ENCODE measurements at places on chromosomes 4 and X. TPM values are rescaled to one million over a fixed set of nuclear protein-coding genes. Genes with fewer than 3 reads are reported as not detected.

DNA sequence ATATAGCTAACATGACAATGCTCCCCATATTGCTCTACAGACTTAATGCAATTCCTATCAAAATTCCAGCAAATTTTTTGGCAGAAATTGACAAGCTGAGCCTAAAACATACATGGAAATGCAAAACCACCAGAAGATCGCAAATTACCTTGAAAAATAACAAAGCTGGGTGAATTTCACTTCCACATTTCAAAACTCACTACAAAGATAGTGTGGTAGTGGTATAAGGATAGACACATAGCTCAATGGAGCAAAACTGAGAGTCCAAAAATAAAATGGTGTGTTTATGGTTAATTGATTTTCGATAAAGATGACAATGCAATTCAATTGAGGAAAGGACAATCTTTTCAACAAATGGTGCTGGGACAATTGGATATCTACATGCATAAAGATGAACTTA lies 65.8 kb downstream of the SLC9A7 start:
- H3K4me3 ChIP-seq, result no peak overlapping the region
- no peak overlapping the region for H3K27ac ChIP-seq
- H3K4me1 ChIP-seq, result no peaks in the 10 kb centered on the region
- H3K27me3 ChIP-seq, result no peaks in the 10 kb centered on the region
- H3K36me3 ChIP-seq, result no peaks in the 10 kb centered on the region

FRMPD3 gene
- total RNA-seq, result 2.6 TPM

SSX4 gene
- not detected for total RNA-seq

DNA sequence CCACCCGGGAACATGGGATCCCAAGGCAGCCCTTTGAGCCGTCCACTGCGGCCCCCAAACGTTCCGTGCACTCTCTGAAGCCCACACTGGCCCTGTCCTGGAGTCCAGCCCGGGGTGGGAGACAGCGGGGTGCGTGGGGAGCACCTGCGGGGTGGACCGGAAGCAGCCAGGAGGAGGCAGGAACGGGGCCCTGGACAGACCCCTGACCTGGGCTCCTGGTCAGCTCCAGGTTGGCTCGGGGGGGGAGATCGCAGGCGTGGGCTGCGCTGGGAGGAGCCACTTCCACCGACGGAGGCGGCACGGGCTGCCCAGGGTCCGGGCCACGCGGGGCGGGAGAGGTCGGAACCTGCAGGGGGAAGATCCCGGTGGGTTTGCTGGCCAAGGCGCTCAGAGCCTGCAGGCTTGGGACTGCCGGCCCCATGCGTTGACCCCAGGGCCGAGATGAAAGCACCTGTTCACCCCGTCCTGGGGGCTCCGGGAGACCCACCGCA lies 5.7 kb upstream of the PLCXD1 start:
- peaks cover 10% of the 10 kb centered on the region for H3K4me1 ChIP-seq
- no peaks in the 10 kb centered on the region for H3K27me3 ChIP-seq
- no peak overlapping the region for H3K27ac ChIP-seq
- peak overlapping the region; percentile 78 for H3K4me3 ChIP-seq
- no peak for DNase-seq

DNA sequence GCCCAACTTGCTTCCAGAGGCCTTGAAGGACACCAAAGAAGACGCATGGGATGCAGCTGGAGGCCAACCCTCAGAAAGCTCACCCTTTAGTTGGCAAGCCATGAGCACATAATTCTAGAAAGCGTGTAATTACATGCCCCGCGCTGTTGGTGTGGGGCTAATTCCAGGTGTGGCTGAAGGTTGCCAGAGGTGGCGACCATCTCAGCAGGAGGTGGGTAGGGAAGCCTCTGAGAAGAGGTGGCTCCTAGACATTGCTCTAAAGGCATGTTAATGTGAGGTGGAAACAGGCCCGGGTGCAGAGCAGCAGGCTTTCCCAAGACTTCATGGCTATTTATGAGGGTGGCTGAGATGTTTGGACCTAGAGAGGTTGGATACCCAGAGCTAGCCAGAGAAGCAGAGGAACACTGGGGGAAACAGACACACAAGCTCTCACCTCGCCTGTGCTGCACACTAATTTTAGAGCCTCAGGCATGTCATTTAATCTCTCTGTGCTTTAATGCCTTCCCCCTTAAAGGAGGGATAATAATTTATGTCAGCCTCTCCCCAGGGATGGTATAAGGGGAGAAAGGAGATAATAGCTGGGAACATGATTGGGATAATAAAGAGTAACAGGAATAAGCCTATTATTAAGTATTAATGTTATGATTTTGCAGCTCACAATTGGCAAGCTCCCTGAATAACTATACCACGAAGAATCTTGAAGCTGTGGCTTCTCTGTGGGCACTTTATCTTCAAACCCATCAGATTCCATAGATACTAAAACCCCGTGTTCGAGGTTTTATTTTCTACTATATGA lies 60.0 kb upstream of the HELT start:
- DNase-seq, result peak; percentile 39
- no peak overlapping the region for H3K4me3 ChIP-seq

DNA sequence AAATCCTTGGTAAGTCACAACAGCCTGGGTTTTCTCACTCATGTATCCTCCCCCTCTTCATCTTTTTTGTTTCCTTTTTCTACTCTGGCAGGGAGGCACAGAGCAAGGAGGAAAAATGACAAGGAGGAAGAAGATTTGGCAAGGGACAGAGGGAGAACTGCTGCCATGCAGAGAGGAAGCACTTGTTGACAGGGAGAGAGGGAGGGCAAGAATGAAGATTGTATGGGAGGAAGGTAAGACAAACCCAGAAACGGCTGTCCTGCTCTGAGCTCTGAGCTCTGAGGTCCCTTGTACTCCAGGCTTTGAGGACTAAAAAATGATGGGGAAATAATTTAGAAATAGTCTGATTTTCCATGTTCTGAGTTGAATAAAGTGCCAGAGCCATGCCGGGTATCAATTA lies 123.9 kb downstream of the DCHS2 start:
- H3K27me3 ChIP-seq, result peaks cover 17% of the 10 kb centered on the region
- no peaks in the 10 kb centered on the region for H3K36me3 ChIP-seq
- no peak overlapping the region for H3K4me3 ChIP-seq
- no peak overlapping the region for H3K27ac ChIP-seq
- no peaks in the 10 kb centered on the region for H3K4me1 ChIP-seq

- DNase-seq, result no peak
- H3K27ac ChIP-seq, result no peak overlapping the region
- H3K36me3 ChIP-seq, result no peaks in the 10 kb centered on the region
- H3K4me3 ChIP-seq, result no peak overlapping the region
Measured at GRCh38 chr4:46649390-46649789, 259.5 kb upstream of the GABRA2 start.

DNA sequence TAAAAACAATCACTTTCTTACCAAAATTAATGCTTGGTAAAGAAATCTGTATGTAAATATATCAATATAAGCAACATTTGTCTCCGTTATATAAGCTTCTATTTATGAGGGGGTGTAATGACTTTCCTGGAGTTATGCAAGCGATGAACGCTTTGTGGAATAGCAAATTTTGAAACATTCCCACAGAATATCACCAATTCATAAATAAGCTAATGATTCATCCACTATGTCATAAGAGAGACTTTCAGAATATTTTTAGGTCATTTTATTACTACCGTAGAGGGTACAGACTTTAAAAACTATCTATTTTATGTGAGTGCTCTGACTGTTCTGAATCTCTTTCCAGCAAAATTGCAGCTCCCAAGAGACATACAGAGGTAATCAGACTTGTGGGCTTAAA lies 179.5 kb upstream of the FTHL17 start:
- no peaks in the 10 kb centered on the region for H3K4me1 ChIP-seq
- no peaks in the 10 kb centered on the region for H3K27me3 ChIP-seq
- H3K4me3 ChIP-seq, result no peak overlapping the region
- no peak for DNase-seq
- no peak overlapping the region for H3K27ac ChIP-seq
- H3K36me3 ChIP-seq, result no peaks in the 10 kb centered on the region

- DNase-seq, result no peak
- no peaks in the 10 kb centered on the region for H3K27me3 ChIP-seq
- H3K4me3 ChIP-seq, result no peak overlapping the region
Measured at GRCh38 chr4:145623831-145624230, 4.6 kb downstream of the MMAA start.

- no peaks in the 10 kb centered on the region for H3K27me3 ChIP-seq
- peaks cover 11% of the 10 kb centered on the region for H3K4me1 ChIP-seq
- H3K36me3 ChIP-seq, result no peaks in the 10 kb centered on the region
- DNase-seq, result no peak
- H3K27ac ChIP-seq, result peak overlapping the region; percentile 27
- H3K4me3 ChIP-seq, result no peak overlapping the region
Measured at GRCh38 chr4:61277785-61278760, 77.9 kb downstream of the ADGRL3 start.

DNA sequence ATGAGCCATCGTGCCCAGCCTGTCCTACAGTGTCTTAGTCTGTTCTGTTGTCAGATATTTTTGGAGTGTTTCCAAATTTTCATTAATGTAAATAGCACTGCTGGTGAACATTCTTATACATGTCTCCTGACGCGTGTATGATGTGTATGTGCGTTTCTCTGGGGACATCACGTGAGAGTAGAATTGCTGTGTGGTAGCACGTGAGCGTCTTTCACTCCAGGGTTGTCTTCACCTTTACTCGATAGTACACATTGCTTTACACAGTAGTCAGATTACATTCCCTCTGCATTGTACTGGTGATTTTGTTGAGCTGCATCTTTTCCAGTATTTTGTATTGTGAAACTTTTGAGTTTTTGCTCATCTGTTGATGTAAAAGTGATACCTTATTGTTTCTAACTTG lies 60.0 kb downstream of the ARHGAP10 start:
- peaks cover 2% of the 10 kb centered on the region for H3K36me3 ChIP-seq
- no peaks in the 10 kb centered on the region for H3K27me3 ChIP-seq
- H3K4me1 ChIP-seq, result peaks cover 42% of the 10 kb centered on the region
- H3K27ac ChIP-seq, result peak overlapping the region; percentile 44
- H3K4me3 ChIP-seq, result no peak overlapping the region
- no peak for DNase-seq

DNA sequence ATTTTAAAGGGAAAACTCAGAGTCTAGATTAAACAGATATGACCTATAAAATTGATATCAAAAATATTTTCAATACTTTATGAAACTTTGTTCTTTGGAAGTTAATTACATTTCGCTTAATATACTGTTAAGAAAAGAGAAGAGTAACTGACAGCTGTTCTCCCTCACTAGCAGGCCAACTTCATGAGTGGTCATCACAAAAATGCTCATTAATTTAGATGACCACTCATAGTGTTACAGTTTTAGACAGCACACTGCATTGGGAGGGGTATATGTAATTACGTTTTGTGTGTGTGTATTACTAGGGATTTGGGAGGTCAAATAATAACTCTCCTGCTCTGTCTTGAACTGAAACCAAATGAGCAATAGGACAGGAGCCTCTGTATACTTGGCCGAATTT lies 80.2 kb upstream of the EDNRA start:
- H3K27ac ChIP-seq, result no peak overlapping the region
- no peaks in the 10 kb centered on the region for H3K36me3 ChIP-seq
- H3K27me3 ChIP-seq, result no peaks in the 10 kb centered on the region
- H3K4me3 ChIP-seq, result no peak overlapping the region
- no peaks in the 10 kb centered on the region for H3K4me1 ChIP-seq

DNA sequence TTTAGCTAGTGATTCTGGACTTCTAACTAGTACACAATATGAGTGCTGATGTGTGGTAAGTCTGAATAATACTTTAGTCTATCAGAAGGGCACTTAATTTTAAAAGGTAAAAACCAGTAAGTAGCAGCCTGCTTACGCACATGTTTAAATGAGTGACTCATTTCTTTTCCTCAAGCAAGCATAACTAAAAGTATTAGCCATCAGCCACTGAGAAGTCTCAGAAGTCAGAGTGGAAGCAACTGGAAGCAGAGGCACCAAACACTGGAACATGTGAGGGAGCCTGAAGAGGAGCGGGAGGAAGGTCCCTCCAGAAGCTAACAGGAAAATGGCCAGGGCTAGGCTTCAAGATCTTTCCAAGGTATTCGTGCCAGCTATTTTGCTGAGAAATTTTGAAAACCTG lies 257.7 kb downstream of the RAPGEF2 start:
- no peak overlapping the region for H3K4me3 ChIP-seq
- no peak for DNase-seq
- no peaks in the 10 kb centered on the region for H3K4me1 ChIP-seq
- H3K27me3 ChIP-seq, result no peaks in the 10 kb centered on the region

DNA sequence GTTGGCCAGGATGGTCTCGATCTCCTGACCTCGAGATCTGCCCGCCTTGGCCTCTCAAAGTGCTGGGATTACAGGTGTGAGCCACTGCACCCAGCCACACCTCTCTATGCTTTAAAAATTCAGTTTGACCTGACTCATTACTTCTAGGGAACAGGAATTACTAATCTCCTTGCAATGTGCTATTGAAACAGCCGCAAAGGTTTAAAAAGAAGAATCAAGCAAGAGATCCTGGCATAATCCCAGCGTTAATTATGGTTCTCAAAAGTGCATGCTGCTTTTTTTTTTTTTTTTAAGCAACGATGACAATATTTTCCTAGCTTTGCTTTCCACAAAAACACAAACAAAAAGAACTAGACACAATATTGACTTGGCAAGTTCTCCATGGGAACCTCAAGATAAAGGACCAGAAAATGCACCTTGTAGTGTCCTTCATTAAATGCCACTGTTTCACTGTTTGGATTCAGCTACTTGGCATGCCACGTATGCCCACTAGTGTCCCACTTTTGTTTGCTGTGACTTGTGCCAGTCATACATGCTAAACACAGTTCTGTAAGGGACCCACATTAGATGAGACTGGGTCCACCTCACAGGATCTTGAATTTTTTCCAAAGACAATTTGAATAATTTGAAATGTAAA lies 112.6 kb upstream of the PPARGC1A start:
- H3K4me3 ChIP-seq, result no peak overlapping the region
- H3K4me1 ChIP-seq, result peaks cover 22% of the 10 kb centered on the region
- no peak overlapping the region for H3K27ac ChIP-seq
- peaks cover 4% of the 10 kb centered on the region for H3K27me3 ChIP-seq

DNA sequence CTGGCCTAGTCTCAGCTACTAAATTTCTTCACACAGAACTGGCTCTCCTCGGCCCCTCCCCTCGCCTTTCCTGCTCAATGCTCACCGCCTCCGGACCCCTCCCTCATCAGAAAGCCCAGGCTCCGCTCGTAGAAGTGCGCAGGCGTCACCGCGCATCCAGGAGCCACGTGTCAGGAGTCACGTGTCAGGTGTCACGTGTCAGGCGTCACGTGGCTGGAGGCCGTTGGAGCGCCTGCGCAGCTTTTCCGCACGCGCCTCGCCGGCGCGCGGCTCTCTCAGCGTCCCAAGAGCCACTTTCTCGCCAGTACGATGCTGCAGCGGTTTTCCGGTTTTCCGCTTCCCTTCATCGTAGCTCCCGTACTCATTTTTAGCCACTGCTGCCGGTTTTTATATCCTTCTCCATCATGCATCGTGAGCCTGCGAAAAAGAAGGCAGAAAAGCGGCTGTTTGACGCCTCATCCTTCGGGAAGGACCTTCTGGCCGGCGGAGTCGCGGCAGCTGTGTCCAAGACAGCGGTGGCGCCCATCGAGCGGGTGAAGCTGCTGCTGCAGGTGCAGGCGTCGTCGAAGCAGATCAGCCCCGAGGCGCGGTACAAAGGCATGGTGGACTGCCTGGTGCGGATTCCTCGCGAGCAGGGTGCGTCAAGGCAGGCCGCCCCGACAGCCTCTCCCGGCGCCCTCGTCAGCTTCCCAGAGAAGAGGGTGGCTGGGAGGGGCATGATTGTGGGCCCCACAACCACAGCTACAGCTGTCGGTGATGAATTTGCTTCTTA lies at the start of gene SLC25A31:
Gene SLC25A31, plus strand, starts transcription at position 259 of the 772 bp plus-strand sequence. Its CDS starts 146 bp downstream, at position 405.
- no peak within 1 kb of the TSS for H3K27ac ChIP-seq
- no peaks in the 10 kb centered on the region for H3K36me3 ChIP-seq
- no peaks in the 10 kb centered on the region for H3K4me1 ChIP-seq
- H3K27me3 ChIP-seq, result no peaks in the 10 kb centered on the region
- no peak for DNase-seq

GRCh38 chr4:54661686-54662085 lies 3.9 kb downstream of the KIT start:
- H3K27me3 ChIP-seq, result peaks cover 48% of the 10 kb centered on the region
- no peak overlapping the region for H3K27ac ChIP-seq
- H3K4me3 ChIP-seq, result peak overlapping the region; percentile 6
